ENCODE measurements at places on chromosomes 3 and 15.

DNA sequence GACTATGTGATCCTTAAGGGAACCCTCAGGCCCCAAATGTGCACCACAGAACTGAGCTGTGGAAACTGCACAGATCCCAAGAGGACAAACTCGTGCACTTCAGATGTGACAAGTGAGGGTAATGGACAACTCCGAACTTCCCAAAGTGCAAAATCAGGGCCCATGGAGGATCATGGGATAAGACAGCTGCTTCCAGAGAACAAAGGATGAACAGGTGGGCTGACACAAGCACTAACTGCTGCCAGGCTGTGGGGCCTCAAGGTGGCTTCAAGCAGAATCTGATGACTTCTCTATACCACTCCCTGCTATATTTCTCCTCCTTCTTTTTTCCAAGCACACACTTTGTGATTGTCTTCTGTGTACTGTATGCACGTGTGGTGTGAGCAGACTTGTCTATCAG, 5.4 kb downstream of the TARS3 start:
- DNase-seq: no peak

DNA sequence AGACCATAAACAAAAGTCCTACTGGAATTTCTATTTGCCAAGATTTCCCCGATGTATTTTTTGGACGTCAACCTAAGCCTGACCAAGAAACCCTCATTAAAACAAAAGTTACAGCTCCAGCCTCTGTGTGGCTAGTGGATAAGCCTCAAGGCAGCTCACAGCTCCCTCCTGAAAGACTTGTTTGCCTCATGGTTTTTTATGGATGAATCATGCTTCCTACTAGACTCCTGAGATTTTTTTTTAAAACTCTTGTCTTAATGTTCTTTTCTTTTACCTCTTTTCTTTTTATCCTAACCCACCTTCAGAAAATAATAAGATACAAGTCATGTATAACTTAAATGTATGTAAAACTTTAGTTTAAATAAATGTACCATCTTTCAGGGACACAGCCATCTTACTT, 52.4 kb downstream of the SUCNR1 start:
- DNase-seq: no peak

DNA sequence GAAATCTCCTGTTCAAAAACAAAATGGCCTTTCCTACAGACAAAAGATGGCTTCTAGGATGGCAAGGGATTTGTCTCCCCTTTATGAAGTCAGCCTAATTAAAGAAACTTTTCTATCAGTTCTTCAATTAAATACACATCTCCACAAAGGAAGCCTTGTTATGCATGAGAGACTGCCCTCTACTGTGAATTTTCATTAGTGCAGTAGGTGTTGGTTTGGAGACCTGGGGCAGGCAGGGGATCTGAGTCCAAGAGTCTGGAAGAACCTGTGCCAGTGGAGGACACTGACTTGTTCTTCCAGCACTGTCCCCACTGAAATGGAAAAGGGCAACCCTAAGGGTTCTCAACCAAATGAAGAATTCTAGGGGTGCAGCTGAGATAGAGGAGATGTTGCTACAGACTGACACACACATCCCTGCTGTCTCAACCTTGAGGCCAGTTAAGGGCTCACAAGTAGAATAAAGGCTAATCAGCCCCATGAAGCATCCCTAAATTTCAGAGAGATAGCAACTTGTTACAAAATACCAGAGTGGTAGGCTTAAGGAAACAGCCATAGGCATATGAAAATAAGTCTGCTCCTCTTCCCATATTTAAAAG, 174.0 kb upstream of the PRICKLE2 start:
- DNase-seq: peak; percentile 29

GRCh38 chr15:101255615-101256241, 3.9 kb upstream of the CHSY1 start:
- DNase-seq: no peak

DNA sequence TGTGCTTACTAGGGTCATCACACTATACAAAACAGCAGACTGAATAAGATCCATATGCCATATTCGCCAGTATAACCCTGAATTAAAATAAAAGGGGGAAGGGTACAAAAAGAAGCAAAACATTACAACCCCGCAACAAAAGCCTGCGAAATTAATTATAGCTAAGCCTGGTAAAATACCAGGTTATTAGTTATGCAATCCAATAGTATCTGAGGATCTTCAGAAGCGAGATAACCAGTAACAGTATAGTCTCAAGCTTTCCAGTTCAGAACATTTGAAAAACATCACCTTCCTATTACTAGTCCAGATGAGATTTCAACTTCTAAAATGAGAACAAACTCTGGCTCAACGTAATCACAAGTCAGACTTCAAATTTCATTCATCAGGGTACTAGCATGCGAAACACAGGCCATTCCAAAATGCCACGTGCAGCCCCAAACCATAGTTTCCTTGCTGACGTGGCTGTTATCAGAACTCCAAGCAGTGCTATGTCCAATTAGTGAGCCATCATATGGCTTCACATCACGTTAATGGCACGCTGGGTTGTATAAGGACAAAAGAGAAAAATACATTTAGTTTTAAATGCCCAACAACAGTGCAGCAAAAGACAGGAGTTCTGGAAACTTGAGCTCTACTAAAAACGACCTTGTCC, 1.1 kb downstream of the SSR3 start:
- DNase-seq: peak; percentile 47

GRCh38 chr3:155494332-155494731, 200.8 kb upstream of the STRIT1 start:
- no peak for DNase-seq

DNA sequence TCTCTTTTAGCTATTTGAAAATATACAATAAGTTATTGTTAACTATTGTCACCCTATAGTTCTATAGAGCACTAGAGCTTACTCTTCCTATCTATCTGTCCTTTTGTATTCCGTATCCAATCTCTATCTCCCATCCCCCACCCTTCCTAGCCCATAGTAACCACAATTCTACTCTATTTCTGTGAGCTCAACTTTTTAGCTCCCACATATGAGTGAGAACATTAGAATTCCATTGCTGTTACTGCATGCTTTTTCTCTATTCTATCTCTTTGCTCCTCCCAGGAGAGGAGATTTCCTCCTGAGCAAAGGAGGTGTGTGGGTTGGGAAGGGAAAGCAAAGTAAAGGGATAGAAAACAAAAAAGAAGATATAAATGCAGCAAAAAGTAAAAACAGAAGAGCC, 105.6 kb upstream of the SLC4A7 start:
- DNase-seq: no peak

- no peak for DNase-seq
Measured at GRCh38 chr15:41703120-41703519, 42.9 kb downstream of the MGA start.

DNA sequence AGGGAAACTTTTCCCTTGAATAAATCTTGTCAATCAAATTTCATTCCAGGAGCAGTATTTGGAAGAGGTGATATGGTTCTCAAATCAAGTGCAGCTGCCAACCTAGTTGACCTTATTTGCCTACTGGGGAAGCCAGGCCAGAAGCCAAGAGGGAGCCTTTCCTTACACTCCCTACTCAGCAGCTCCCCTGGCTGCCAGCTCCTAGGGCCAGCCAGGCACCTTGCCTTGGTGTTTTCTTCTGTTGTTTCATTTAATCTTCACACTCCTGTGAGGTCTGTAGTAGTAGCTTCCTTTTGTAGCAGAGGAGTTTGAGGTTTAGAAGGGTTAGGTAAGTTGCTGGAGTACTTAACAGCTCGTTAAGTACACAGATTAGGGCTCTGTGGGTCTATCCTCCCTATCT, 22.6 kb downstream of the MKRN2OS start:
- DNase-seq: no peak

DNA sequence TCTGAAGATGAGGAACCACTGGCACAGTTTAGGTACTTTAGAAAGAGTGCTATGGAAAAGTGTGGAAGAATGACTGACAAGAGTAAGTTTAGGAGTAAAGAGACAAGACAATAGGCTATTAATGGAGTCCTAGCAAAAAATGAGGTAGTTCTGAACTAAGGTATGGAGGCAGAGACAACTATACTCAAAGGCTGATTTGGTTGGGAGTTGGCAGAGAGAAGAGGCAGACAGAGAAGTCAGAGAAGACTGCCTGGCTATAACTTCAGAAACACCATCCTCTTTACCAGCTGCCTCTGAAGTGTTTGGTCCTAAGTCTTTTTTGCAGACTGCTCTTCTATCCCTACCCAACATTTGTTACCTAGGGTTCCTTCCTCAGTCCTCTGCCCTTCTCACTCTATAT, 19.2 kb downstream of the DYNC1LI1 start:
- no peak for DNase-seq

DNA sequence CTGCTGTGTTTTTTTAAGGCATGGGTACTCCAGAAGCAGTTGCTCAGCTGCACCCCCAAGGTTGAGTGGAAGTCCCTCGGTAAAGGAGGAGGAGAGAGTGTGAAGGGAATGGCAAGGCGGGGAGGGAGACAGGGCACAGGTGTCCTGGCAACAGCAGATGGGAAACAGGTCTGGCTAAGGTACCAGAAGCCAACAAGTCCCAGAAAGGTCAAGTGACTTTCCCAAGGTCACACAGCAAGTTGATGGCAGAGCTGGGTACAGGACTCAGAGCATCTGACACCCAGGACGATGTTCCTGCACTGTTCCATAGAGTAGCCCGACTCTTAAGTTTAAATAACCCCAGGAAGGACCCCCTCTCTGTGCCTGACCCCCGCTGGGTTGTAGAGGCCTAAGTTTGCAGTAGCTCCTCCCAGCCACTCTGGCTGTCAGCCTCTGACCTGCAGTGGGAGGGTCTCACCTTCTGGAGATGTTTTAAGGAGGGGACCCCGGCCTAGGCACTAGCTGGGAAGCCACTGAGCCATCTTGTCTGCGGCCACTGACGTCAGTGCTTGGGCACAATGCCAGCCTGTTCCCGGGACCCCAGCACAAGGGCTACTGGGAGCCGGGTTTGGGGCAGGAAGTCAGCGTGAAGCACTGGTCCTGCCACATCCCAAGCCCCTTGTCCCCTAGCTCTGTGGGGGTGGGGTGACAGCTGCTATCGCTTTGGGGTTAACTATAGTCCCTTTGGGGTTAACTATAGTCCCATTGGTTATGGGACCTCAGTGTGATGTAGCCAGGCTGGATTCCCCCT, 10.5 kb downstream of the CSK start:
- no peak for DNase-seq

DNA sequence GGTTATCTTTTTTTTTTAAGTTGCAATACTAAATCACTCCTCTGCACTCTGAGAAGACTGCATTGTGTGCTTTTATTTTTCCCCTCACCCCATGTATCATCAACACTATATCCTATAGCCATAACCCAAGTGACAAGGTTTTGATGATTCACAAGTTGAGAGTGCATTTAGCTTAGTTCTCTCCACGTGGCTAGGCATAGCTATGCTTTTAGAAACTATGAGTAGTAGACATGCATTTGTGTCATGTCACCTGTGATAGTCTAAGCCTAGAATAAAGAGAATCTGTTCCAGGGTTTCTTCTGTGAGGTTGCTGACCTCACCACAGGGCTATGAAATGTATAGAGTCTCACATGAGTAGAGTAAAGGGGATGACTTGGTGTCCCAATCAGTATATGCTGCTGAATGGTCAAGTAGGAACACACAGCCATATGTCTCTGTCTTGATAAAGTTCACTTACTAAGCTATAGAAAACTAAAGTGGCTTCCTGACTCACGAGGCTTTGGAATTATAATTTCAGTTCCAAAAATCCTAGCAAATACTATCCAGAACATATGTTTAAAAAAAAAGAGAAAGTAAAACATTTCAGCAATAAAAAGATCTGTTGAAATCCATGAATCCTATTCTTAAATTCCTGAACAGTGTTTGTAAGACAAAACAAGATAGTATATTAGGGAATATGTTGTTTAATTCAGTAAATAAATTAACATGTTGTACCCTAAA, 206.3 kb downstream of the LSAMP start:
- no peak for DNase-seq

DNA sequence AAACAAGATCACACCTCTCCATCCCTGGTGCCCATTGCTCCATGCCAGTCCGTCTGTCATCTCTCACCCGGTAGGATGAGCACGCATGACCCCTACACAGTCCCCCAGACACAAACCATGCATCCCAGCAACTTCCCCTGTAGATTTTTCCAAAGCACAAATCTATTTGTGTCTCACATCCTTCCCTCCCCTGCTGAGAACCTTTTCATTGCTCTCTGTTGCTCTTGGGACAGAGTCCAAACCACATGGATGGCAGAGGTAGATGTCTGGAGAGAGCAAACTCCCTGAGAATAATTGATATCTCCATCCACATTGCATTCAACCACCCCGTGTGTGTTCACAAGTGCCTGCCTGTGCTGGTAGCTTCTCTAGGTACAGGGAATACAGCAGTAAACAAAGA, 29.9 kb upstream of the LRTM1 start:
- no peak for DNase-seq

DNA sequence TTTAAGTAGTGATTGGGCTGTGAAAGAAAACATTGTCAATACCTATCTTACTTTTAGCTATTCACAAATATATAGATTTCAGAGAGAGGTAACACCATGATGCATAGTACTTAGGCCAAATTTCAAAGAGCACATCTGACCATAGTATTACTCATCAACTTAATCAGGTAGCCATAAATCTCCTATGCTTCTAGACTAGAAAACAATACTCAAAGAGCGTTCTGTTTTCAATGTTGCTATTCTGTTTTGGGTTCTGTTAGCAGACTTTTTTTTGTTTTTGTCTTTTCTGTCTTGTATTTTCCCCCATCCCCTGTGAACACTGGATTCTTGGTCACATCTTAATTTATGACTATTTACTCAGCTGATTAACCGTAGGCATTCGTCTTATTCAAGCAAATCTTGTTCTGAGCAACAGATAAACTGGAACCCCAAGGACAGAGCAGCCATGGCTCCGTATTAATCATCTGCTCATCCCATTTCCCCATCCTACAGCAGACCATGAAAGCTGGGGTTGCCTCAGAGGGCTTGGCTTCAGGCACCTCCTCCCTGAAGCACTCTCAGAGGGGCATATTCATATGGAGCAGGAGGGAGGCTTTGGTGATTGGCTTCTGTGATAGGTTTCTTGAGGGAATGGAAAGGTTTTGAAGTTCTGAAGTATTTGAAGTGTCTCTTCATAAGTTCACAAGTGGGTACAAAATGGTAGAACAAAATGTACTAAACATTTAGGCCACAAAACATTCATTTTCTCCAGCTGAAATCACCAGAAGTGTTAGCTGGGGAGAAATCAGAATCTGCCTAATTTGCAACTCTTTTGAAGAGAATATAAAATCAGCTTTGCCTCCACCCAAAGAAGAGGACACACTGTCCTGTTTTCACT, 105.3 kb downstream of the TNIK start:
- DNase-seq: no peak

DNA sequence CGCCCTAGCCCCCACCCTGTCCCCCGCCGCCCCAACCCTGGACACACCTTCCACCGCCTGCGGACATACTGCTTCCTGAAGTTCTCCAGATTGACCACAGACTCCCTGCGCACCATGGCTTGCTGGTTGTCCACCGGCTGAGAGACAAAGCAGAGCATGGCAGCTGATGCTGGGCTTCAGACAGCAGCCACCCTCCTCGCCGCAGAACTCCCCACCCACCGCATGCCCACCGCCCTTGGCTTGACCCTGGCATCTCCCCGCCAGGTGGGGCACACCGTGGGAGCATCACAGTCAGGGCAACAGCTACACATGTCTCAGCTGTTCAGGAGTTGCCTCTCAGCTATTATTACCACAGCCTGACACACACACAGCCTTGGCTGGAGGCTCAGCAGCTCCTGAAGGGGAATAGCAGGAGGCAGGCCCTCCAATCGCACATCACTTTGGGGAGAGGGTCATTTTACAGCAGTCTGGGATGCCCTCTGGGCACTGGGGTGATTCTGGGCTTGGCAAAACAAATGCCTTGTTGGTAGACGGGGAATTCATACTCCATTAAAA, 78.4 kb upstream of the HERC1 start:
- no peak for DNase-seq

- DNase-seq: no peak
Measured at GRCh38 chr3:133925960-133926735, 30.5 kb upstream of the RAB6B start.

All from activated CD4-positive, alpha-beta T cell treated with anti-CD3 and anti-CD28 coated beads, Interleukin-10, Interleukin-2, amounts not matched to agents 100 ng/mL and 50 ng/mL, durations not matched to agents 16 hours and 8 hours (primary cell).